ENCODE measurements at places on chromosomes 4 and X.

GRCh38 chr4:1887052-1887451 lies 15.9 kb downstream of the NSD2 start:
- H3K27ac ChIP-seq = no peak overlapping the region
- no peak overlapping the region for H3K4me3 ChIP-seq
- no peaks in the 10 kb centered on the region for H3K27me3 ChIP-seq
- peaks cover 27% of the 10 kb centered on the region for H3K4me1 ChIP-seq
- DNase-seq = no peak

GRCh38 chr4:166458756-166459155 lies 585.7 kb downstream of the TLL1 start:
- H3K27ac ChIP-seq = no peak overlapping the region
- DNase-seq = no peak
- H3K36me3 ChIP-seq = no peaks in the 10 kb centered on the region

- H3K27ac ChIP-seq = no peak overlapping the region
- peaks cover 38% of the 10 kb centered on the region for H3K27me3 ChIP-seq
- no peaks in the 10 kb centered on the region for H3K36me3 ChIP-seq
- no peaks in the 10 kb centered on the region for H3K4me1 ChIP-seq
Measured at GRCh38 chrX:132375941-132376340, 112.9 kb downstream of the MBNL3 start.

- no peak for DNase-seq
- no peaks in the 10 kb centered on the region for H3K4me1 ChIP-seq
- H3K27me3 ChIP-seq = peaks cover 21% of the 10 kb centered on the region
- no peak overlapping the region for H3K4me3 ChIP-seq
Measured at GRCh38 chrX:153420851-153421599, 9.8 kb downstream of the ZFP92 start.

GRCh38 chr4:183632689-183633088 lies 26.3 kb downstream of the RWDD4 start:
- H3K27ac ChIP-seq = no peak overlapping the region
- H3K27me3 ChIP-seq = no peaks in the 10 kb centered on the region
- no peak for DNase-seq
- no peak overlapping the region for H3K4me3 ChIP-seq

DNA sequence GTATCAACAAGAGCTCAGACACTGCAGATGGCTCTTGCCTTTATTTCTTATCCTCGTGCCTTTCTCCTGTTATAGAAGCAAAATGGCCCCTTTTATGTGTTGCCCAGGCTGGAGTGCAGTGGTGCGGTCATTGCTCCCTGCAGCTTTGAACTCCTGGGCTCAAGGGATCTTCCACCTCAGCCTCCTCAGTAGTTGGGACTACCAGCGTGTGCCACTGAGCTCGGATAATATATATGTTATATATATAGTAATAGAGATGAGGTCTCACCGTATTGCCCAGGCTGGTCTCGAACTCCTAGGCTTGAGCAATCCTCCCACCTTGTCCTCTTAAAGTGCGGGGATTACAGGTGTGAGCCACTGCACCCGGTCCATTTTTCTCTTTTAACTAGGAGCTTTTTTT lies 79.7 kb downstream of the TMEM131L start:
- peaks cover 75% of the 10 kb centered on the region for H3K4me1 ChIP-seq
- H3K4me3 ChIP-seq = no peak overlapping the region
- H3K27ac ChIP-seq = peak overlapping the region; percentile 11
- H3K36me3 ChIP-seq = peaks cover 62% of the 10 kb centered on the region
- DNase-seq = no peak

GRCh38 chr4:138181287-138181686 lies 60.9 kb downstream of the SLC7A11 start:
- no peak for DNase-seq
- H3K4me1 ChIP-seq = no peaks in the 10 kb centered on the region
- H3K27ac ChIP-seq = no peak overlapping the region
- no peak overlapping the region for H3K4me3 ChIP-seq
- no peaks in the 10 kb centered on the region for H3K27me3 ChIP-seq

DNA sequence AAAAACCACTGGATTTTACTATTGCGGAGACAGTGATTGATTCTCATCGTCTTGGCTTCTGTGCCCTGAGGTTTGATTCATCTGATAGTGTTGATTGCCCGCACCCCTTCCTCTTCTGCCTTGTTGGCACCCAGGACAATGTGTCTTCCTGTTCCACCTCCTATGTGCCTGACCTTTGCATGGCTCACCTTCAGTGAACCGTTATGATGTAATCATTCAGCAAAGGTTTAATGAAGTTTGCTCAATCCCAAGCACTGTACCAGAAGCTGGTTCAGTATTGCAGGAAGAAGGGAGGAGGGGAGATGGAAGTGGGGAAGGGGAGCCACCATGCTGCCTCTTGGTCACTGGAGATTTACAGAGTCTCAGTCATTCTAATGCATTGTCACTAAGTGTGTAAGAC lies 36.3 kb downstream of the PDGFRA start:
- no peaks in the 10 kb centered on the region for H3K4me1 ChIP-seq
- no peaks in the 10 kb centered on the region for H3K36me3 ChIP-seq
- H3K4me3 ChIP-seq = no peak overlapping the region
- peaks cover 13% of the 10 kb centered on the region for H3K27me3 ChIP-seq
- DNase-seq = no peak

GRCh38 chr4:83219344-83220331 lies 65.0 kb downstream of the COQ2 start:
- H3K36me3 ChIP-seq = no peaks in the 10 kb centered on the region
- peak; percentile 76 for DNase-seq

- no peak for DNase-seq
- no peak overlapping the region for H3K27ac ChIP-seq
- no peak overlapping the region for H3K4me3 ChIP-seq
- H3K4me1 ChIP-seq = no peaks in the 10 kb centered on the region
Measured at GRCh38 chr4:10281996-10282395, 165.4 kb upstream of the WDR1 start.

DNA sequence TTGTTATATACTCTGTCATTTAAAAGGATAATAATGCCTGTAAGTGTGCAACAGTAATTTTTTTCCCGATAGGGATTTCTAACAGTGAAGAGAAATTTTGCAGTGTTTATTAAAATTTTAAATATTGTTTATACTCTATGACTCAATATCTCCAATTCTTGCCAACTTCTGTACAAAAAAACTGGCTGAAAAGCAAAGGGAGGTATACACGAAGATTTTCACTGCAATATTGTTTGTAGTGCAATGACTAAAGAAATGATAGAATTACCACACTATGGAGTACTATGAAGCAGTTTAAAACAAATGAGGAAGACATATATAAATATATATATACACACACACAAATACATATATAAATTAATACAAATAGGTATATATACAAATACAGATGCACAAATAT lies 187.9 kb upstream of the IL15 start:
- H3K4me3 ChIP-seq = no peak overlapping the region
- no peaks in the 10 kb centered on the region for H3K36me3 ChIP-seq
- H3K27me3 ChIP-seq = no peaks in the 10 kb centered on the region
- no peak for DNase-seq
- no peak overlapping the region for H3K27ac ChIP-seq
- no peaks in the 10 kb centered on the region for H3K4me1 ChIP-seq

DNA sequence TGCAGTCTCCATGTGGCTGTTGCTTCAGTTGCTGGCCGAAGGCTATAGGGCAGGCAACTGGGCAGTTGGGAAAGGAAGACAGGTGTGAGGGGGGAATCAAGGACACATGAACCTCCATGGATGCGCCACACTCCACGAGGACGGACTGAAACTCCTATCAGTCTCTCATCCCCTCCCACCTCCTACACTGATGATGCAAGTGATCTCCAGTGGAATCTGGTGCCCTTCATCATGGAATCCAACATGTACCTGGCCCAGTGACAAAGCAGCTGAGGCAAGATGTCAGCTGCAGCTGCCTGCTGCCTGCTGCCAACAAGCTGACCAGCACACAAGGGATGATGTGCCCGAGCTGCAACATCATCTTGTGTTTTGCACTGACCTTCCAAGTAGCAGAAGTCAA lies 26.0 kb upstream of the MGST2 start:
- no peak overlapping the region for H3K27ac ChIP-seq
- no peaks in the 10 kb centered on the region for H3K4me1 ChIP-seq
- H3K4me3 ChIP-seq = no peak overlapping the region
- DNase-seq = no peak
- H3K27me3 ChIP-seq = peaks cover 8% of the 10 kb centered on the region

- no peaks in the 10 kb centered on the region for H3K36me3 ChIP-seq
- H3K27me3 ChIP-seq = no peaks in the 10 kb centered on the region
- H3K4me1 ChIP-seq = peaks cover 9% of the 10 kb centered on the region
- H3K4me3 ChIP-seq = no peak overlapping the region
- no peak for DNase-seq
Measured at GRCh38 chr4:128707864-128708263, 101.6 kb upstream of the JADE1 start.

GRCh38 chrX:68139791-68140190 lies 293.5 kb downstream of the OPHN1 start:
- no peak for DNase-seq
- H3K27ac ChIP-seq = no peak overlapping the region
- H3K4me3 ChIP-seq = no peak overlapping the region
- no peaks in the 10 kb centered on the region for H3K36me3 ChIP-seq
- peaks cover 25% of the 10 kb centered on the region for H3K27me3 ChIP-seq

DNA sequence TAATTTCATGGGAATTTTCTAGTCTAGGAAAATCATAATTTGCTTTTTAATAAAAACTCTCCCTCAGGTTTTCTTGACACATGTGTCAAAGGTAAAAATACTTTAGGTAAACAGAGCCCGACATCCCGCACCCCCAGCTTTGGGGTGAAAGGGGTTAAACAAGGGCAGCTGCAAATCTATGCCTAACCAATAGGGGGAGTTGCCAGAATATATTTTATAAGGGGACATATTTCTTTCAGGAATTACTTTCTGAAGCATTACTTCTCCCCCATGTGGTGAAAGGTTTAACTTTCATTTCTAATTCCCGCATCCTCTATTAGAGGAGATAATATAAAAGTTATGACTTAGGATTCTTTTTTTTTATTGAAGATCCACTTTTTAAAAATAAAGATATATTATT lies 53.9 kb upstream of the HEPH start:
- no peak for DNase-seq
- peaks cover 8% of the 10 kb centered on the region for H3K4me1 ChIP-seq
- H3K4me3 ChIP-seq = no peak overlapping the region
- peaks cover 52% of the 10 kb centered on the region for H3K27me3 ChIP-seq
- H3K27ac ChIP-seq = no peak overlapping the region

DNA sequence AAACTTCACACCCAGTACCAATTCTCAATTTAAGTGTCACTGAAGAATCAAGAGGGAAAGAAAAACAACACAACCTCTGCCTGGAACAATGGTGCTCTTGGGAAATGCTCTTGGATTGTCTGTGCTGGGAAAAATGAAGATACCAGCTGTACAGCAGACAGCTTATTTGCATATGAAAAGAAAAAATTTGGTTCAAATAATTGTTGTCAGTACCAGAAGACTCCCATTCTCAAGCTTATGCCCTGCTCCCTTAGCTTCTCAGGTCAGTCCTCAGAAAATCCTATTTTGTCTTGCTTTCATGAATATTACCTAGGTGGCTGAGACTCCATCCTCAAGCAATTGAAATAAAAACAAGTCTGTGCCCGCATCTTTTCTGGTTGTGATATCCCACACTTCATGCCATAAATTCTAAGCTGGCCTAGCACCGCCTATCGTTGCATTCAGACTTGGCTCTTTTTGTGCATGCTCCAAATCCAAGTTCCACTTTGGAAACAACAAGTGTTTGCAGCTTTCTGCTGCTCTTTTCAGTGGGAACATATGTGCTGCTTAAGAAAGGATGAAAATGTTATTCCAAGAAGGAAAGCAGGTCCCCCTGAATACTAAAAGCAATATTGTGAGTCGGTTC lies 431.6 kb downstream of the INPP4B start:
- H3K4me1 ChIP-seq = peaks cover 84% of the 10 kb centered on the region
- no peak for DNase-seq
- no peak overlapping the region for H3K4me3 ChIP-seq
- H3K36me3 ChIP-seq = peaks cover 11% of the 10 kb centered on the region
- H3K27ac ChIP-seq = peak overlapping the region; percentile 99
